ENCODE measurements at places on chromosomes 12 and 14.

DNA sequence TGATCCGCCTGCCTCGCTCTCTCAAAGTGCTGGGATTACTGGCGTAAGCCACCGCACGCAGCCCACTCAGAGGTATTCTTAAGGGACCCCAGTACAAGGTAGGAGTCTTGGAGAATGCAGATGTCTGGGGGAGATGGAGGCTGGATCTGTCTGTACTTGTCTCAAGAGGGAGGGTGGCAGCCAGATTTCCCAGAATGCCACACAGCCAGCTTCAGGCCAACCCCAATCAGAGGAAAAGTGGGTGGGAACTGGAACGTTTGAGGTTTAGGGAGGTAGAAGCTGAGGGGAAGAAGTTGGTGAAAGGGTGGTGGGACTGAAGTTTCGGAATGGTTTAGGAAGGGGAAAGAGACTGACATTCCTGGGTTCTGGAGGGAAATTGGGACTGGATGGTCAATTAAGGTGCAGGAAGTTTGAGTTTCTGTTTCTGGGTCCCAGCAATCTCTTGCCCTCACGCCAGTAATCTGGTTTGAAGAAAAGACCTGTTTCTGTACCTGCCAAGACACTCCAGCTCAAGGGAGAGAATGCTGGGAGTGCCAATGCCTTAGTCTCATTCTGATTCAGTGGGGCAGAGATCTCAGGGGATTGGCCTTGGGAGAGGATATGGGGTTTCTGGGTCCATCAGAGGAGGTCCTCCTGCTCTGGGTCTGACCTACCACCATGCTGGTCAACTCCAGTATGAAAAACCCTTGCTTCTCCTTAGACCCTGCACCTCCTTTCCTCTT is 8.1 kb upstream of the ZNF385A start:
- DNase-seq: no peak

DNA sequence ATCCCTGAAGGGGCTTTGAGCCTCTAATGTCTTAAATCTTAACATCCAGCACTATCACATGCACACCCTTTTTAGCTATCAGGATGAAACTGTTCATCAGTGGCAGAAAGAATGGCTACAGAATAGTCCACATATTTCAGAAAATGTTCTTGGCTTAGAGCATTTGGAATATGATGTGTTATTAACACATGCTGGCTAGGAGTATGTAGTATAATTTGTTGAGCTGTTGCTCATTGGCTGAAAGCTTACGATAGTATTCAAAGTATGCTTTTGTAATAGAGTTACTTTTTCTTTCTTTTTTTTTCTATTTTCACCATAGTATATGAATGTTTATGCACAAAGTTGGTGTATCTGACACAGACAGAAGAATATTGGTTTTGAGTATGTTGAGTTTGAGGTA is 55.1 kb downstream of the MNAT1 start:
- DNase-seq: no peak

DNA sequence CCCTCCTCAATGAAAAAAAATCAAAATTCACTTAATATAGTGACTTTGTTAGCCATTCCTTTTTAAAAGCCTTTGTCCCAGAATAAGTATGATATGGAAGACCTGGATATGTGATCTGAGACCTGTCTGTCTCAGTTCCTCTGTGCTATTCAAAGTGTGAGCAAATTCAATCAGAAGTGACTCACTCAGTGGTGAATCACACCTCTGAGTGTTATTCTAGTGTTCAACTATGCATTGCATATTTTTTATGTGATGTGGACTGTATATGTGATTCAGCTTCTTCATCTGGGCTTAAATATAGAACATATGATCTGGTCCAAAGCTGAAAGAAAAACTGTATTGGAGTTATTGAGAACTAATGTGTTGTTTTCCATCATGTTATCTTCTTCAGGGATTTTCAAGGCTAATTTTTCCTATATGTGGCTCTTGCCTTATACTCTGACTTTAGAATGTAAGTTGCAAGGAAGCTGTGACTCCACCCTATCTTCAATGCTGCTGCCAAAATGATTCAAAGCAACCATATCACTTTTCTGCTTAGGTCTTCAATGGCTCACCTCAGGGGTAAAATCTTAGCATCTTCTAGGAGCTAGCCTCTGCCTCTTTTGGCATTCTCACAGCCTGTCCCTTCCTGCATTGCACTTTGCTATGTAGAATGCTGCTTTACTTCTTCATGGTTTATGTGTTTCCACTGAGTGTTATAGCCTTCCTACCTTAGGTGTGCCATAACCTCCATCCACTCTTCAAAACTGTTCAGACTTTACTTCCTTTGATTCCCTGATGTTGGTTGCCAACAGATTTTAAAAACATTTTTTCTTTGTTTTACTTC is 169.8 kb downstream of the OTOGL start:
- no peak for DNase-seq

DNA sequence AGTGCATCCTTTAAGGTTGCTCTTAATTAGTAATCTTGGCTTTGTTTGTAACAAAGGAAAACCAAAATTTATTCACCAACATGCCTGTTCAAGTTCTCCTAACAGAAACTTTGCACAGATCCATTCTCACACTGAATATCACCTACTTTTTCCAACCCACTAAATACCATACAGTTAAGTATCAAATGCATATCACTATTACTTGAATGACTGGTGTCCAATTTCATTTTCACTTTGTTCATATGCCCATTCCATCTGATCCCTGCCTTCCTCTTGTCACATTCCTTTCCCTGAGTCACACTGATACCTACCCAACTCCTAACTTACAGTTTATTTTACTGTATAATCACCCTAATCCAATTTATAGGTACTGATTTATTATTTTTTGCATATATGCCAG is 286.4 kb downstream of the NELL2 start:
- no peak for DNase-seq

DNA sequence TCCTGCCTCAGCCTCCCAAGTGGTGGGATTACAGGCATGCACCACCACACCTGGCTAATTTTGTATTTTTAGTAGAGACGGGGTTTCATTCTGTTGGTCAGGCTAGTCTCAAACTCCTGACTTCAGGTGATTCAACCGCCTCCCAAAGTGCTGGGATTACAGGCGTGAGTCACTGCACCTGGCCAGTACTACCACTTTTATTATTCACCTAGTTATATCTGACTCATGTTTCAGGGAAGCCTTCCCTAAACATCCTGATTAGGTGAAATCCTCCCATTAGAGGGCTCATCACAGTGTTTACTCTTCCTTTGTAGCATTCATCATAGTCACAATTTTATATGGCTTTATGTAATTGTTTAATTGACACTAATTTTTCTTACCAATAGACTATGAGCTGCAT is 295.3 kb upstream of the SOX5 start:
- DNase-seq: no peak

DNA sequence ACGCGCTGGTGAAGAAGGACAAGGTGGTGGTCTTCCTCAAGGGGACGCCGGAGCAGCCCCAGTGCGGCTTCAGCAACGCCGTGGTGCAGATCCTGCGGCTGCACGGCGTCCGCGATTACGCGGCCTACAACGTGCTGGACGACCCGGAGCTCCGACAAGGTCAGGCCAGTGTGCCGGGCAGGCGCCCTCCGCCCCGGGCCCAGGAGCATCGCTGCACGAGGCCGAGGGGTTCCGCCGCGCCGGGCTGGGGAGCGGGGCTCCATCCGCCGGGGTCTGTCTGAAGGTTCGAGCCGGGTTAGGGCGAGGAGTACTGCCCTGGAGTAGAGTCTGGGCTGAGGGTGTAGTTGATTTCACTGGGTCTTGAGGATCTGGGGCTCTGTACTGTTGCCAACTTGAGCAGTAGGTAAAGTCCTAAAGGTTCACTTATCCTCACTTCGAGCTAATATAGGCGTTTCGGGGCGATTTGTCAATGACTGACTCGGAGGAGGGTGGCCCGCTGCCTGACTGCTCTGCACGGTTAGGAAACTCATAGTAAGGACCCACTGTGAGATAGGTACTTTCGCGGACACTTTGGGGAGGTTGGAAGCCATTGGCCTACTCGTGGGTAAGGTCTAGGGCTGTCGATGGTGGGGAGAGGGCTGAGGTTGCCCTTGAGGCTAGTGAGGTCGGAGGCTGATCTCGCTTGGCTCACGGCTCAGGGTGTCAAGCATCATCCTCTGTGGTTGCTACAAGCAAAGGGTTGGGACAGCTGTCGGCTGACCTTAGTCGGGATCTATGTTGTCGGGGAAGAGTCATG is 574 bp downstream of the GLRX5 start:
- DNase-seq: no peak

Measured in heart left ventricle (tissue), 16 donors.